Stimulated activated CD4-positive, alpha-beta T cell treated with anti-CD3 and anti-CD28 coated beads, Interleukin-1b, Interleukin-23, amount 100 ng/mL, for 4 hours (primary cell): ENCODE measurements at places on chromosomes 7 and 10.

GRCh38 chr7:130719541-130719940 is 14.5 kb downstream of the KLF14 start:
- no peak for DNase-seq

DNA sequence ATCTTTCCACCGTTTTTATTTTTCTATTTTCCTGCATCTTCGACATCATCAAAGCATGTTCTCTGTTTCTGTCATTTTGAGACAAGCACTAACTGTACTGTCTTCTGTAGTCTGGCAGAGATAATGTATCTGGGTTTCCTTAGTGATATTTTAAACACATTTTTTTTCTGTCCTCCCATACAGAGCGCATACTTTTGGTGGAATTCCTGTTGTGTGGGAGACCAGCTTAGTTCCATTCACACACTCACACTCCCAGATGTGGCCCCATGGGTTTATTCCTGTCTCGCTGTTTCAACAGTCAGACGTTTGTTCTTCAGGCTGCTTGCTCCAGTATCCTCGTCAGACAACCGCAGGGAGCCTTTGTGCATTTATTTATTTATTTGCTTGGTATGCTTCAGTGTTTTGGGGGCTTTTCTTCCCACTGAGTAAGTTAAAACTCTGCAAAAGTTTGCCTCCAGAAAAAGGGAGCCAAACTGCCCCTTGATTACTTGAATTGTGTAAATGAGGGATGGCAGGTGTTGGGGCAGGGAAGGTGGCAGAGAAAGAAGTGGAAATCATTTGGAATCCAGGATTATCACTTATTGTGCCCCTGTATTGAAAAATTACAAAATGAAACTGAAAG is 456.8 kb upstream of the KLF6 start:
- no peak for DNase-seq

DNA sequence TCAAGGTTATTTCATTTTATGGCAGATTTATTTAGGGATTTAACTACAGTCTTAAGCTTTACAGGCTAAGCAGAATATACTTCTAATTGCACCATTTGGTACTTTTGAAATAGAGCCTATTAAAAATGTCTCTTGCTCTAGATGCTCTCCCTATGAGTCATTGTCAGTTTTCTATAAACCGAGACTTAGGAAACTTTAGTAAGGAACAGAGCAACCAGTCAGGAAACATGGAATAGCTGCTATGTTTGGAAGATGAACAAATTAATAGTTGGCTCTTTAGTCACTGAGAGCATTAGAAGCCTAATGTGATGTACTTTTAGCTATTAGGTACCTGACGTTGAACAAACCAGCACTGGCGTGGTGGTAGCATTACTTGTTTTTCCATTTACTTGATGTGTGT is 35.3 kb downstream of the INPP5F start:
- DNase-seq, result no peak

DNA sequence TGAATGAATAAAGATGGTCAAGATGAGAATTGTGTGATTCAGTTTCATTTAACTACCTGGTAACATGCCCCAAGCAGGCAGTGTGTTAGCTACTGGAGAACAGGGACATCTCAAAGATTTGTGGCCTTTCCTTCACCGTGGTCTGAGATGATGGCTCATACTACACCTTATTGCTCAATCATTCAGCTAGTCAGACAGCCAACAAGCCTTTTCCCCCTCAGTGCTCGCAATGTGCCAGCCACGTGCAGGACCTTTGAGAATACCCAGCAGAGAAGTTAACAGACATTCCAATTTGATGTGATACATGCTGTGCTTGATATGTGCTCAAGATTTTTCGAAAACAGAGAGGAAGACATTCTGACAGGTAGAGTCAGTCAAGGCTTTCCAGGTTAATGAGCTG is 562.8 kb downstream of the SUGCT start:
- DNase-seq, result no peak

DNA sequence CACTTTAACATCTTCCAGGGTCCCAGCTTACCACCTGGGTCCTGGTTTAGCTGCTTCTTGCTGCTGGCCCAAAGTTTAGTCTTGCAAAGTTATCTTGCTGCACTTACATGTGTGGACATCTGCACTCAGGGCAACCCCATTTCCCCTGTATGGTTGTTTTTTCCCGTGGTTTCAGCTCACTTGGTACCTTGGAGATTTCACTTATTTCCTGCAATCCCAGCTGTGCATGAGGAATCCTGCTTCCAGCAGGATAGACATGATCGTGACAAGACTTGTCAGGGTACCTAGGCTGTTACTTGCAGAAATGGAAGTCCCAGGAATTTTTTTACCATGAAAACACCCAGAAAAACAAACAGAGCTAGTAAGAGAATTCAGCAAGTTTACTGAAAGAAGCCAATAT is 95.9 kb upstream of the LEP start:
- DNase-seq, result no peak
